ENCODE measurements at places on chromosomes 1 and 21. TPM values are rescaled to one million over a fixed set of nuclear protein-coding genes. Genes with fewer than 3 reads are reported as not detected.

GRCh38 chr1:22907528-22907927, 65.1 kb downstream of the LACTBL1 start:
- no peak for DNase-seq

GRCh38 chr1:52348704-52349300, 17.2 kb downstream of the CC2D1B start:
- no peak for DNase-seq

GRCh38 chr1:234515821-234516241, 36.9 kb upstream of the TARBP1 start:
- DNase-seq, result no peak

DNA sequence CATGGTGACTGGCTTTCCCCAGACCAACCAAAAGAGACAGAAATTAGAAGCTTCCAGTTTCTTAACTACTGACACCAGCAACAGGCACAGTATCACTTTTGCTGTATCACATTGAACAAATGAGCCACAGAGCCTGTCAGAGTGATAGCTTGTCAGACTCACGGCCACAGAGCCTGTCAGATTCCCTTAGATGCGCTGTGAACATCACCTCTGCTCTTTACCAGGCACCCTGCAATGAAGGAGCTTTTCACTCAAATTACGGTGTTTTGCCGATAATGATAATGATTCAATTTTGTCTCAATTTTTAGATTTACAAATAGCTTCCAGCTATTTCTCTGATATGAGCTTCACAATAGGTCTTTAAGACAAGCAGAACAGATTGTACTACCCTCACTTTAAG, 107.9 kb upstream of the GNG12 start:
- DNase-seq, result no peak

DNA sequence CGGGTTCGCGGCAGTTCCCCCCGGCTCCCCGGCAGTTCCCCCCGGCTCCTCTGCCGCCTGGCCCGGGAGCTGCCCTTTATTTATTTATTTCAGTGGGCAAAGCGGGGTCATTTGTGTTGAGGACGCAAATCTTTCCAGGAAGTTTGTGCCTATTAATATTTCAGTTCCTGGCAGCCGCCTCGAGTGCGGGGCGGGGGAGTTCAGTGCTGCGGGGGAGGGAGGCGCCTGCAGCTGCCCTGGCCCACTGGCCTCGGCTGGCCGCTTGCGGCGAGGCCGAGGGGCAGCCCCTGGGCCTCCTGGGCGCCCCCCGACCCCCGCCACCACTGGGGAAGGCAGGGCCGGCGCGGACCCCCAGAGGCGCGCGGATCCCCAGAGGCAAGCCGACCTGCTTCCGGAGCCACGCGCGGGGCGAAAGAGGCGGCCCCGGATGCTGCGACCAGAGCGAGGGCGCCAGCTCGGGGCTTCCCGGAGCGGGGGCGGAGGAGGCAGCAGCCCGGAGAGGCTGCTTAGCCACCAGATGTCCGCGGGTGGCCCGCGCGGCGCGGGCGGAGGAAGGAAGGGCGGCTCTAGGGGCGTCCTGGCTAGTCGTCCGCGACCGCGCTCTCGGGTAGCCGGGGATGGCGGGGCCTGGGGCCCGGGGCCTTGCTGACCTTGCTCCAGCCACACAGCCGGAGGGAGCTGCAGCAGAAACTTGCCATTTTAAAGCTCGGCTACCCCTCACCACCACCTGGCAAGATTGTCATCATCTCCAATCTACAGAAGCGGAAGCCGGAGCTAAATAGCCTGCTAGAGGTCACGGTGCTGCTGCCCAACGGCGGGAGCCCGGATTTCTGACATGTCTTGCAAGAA, 48.0 kb downstream of the H3-3A start:
- DNase-seq, result peak; percentile 89

- no peak for DNase-seq
These were observed 51.1 kb downstream of the KIF26B start for GRCh38 chr1:245205864-245206263.

Gene CC2D1B
- 16.6 TPM for total RNA-seq

Gene IL19
- not detected for total RNA-seq

Gene RIPPLY3
- total RNA-seq, result not detected
